Ovary (tissue), 10 donors: ENCODE measurements at places on chromosomes 13 and 19.

DNA sequence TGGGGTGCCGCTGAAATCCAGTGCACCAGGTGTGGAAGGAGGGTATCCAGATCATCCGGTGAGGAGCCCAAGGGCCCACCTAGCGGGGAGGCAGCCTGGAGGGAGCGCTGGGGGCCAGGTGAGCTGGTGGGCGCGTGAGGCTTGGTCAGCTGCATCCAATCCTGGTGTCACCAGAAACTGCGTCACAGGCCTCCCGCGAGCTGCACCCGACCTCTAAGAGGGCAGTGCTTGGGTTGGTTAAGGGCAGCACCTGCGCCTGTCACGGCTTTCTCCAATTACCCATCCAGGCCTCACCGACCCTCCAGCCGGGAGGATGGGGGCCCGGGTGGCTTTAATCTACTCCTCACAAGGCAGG lies 284 bp downstream of the RNF17 start:
- DNase-seq: no peak

DNA sequence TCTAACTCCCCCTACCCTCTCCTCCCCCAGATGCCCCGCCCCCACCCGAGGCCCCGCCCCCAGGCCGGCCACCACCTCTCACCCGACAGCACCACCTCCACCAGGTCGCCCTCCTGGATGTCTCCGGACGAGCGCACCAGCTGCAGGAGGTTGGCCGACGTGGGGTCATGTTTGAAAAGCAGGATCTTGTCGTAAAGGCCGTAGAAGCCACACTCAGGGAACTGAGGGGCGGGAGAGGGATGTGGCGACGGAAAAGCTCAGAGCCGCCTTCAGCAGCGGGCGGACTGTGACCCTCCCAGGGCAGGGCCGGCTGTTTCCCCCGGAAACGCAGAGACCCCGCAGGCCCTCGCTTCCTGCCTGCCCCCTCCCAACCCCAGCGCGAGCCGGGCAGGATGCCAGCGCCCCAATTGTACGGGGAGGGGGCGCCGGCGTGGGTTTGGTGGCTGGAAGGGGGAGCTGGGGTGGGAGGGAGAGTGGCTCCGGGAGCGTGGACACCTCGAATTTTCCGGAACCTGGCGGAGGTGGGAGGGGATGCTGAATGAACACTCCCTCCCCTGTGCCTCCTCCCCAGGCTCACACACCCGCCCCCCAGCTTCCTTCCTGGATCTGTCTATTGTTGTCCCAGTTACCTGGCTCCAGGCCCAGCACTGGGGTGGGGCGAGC lies 3.0 kb downstream of the PRKD2 start:
- peak; percentile 93 for DNase-seq

GRCh38 chr19:48969276-48970138 lies 4.4 kb downstream of the FTL start:
- DNase-seq: no peak

DNA sequence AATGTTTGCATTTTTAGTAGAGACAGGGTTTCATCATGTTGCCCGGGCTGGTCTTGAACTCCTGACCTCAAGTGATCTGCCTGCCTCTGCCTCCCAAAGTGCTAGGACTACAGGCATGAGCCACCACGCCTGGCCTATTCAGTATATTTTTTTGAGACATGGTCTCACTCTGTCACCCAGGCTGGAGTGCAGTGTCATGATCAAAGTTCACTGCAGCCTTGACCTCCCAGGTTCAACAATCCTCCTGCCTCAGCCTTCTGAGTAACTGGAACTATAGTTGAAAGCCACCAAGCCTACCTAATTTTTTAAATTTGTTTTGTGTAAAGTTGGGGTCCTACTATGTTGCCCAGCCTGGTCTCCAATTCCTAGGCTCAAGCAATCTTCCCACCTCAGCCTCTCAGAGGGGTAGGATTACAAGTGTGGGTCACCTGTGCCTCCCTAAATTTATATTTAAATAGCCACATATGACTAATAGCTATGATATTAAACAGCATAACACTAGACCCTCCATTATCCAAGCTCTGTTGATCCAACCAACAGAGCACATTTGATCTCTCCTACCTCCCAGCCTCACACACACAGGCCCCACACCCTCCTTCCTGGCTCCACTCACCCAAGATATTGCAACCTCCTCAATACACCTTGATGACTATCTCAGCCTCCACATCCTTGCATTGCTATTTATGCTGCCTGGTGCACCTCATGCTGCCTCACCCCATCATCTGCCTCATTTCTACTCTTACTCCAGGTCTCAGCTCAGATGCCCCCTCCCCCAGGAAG lies 2.1 kb upstream of the CEACAM19 start:
- DNase-seq: no peak

DNA sequence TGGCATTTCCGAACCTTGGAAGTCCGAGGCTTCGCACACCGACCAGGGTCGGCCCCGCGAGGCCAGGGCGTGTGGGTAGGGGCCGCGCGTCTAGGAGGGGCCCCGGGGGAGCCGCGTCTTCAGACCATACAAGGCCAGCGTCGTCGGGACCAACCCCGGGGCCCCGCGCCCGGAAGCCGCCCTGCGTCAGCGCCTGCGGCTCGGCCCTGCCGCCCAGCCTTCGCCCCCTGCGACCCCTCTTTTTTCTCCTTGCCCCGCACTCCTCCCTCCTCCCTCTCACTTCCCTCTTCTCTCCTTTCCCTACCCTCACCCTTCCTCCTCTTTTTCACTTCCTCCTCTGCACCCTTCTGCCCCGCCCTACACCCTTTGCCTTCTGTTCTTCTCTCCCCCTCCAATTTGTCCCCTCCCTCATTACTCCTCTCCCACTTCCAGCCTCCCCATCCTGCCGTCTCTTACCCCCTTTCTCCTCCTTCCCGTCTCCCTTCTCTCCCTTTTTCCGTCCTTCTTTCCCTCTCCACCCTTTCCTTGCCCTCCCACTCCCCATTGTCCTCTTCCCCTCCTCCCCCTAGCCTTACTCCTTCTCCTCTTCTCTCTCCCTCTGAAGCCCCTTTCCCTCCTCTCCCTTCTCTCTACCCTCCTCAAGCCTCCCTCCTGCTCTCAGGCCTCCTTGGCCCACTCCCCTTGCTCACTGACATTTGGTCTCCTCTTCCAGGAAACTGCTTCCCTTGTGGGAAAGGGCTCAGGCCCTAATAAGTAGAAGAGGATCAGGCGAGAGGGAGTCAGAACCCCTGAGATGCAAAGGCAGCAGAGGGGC lies 2.2 kb upstream of the PLEKHG2 start:
- DNase-seq: peak; percentile 89
